ENCODE measurements at places on chromosomes 11 and 22.

- no peak for DNase-seq
These were observed 81.2 kb downstream of the KIF18A start for GRCh38 chr11:28026634-28027290.

DNA sequence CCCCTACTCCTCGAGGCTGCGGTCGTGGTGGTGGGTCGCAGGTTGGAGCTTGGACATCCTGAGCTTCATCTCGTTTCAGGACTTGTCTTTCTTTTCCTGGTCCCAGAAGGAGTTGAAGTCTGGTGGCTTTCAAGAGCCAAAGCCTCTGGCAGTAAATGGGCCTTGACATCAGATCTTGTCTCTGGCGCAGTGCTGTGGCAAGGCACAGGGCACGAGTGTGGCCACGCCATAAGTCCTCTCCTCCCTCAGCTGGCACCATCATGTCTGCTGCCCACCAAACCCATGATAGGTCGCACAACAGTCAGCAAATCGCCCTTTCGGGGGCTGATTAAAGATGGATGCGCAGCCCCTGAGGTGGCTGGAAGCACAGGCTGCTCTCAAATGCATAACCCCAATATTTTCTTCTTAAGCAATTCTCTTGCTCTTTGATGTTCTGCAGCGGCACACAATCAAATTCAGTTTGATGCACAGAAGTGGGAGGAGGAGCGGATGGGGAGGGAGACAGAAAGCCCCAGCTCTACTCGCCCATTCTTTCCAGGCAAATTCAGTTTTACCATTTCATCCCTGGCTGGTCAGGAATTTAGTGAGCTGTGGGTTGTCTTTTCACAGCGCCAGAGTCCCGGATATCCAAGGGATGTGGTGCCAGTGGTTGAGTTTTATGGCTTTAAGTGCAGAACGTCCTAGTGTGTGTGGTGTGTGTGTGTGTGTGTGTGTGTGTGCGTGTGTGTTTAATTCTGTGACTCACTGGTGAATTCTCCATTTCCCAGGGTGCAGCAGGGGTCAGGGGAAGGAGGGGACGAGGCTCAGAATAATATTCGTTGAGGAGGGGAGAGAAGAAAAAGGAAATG is 162.0 kb downstream of the DSCAML1 start:
- DNase-seq, result no peak

GRCh38 chr11:30605036-30605605 is 19.0 kb upstream of the MPPED2 start:
- DNase-seq, result no peak

DNA sequence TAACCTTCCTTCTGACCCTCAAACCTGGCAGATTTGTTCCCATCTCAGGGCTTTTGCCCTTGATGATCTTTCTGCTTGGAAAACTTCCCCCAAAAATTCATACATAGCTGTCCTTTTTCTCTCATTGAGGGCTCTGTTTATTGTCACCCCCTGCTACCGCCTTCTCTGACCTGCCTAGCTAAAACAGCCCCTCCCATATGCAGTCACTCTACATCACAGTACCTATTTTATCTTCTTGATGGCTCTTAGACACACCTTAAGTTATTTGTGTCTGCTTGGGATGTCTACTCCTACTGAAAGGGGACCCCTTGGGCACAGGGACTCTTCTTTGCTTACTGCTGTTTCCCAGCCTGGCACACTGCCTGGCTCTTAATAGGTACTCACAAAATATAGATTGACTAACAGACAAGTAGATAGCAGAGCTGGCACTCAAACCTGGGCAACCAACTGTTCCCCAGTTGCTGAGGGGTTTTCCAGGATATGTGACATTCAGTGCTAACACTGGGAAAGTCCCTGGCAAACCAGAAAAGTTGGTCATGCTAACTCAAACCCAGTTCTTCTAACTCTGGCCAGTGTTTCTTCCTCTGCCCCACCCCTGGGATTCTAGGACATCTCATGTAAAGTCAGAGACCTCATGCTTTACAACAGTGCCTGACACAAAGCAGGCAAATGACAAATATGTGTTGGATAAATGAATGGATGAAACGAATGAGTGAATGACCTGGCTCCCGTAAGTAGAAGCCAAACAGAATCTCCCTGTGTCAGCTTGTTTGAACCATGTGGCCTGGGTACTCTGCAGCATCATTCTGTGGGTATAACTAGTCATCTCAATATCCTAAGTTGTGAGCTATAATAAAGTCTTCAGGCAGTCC is 19.8 kb upstream of the FJX1 start:
- DNase-seq, result peak; percentile 18

DNA sequence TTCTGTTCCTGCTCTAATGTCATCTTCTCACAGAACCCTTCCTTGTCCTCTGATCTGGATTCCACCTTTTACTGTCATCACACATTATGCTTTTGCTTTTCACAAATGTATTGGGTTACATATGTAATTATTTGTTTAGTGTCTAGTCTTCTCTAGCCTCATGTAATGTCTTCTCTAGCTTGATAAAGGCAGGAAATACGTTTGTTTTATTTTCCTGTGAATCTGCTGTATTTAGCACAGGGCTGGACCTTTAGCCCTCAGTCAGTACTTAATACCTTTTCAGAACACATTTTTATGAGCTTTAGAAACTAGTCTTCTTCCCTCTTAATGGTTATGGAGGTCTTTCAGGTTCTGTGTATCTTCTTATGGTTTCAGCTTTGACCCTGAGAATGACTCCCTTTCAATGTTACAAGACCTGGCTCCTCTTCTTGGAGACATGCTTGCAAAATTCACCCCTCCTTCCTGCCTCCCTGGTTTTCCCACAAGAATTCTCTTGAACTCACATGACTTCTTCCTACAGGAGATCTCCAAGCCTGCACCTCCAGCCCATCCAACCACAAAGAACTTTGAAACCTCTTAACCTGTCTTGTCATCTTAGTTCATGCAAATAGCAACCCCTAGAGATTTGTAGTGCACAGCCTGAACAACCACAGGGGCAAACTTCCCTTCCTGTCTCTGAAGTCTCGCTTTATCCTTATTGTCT is 132.7 kb upstream of the DDI1 start:
- DNase-seq, result no peak

- no peak for DNase-seq
These were observed 74.1 kb downstream of the PARVB start for GRCh38 chr22:44098021-44098739.

GRCh38 chr11:47617417-47617809 is 23.2 kb upstream of the C1QTNF4 start:
- DNase-seq, result no peak

Data from activated T-cell treated with anti-CD3 and anti-CD28 coated beads, Interleukin-2, amount 50 U/mL, for 72 hours (primary cell).